NCI-H1694 (cell line): ENCODE measurements at places on chromosomes 7 and 10.

DNA sequence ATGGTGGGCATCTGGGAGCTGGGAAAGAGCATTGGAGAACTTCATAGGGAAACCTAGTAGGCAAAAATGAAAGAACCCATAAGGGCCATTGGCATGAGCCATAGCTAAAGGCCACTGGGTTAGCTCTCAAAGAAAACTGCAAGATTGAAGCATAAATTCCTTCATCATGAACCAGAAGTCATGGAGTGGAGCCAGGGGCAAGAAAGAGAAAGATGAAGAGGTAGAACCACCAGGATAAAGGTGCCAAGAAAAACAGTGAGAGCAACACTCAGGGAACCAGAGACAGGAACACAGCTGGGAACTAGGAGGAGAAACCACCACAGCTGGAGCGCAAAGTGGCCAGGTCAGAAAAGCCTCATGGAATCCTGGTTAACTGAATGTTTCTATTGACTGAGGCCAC, 11.5 kb upstream of the SGMS1 start:
- DNase-seq, result no peak

DNA sequence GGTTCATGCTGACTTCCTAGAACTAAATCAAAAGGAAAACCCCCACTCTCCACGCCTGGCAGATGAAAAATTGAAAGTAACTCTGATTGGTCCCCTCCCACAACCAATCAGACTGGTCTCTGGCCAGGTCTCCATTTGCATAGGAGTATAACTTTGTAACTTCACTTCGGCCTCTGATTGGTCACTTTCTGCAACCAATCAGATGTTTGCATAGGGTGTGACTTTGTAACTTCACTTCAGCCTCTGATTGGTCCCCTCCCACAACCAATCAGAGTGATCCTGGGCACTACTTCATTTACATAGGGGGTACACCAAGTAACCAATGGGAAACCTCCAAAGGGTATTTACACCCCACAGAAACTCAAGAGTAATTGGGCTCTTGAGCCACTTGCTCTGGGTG, 306.6 kb upstream of the PFKP start:
- no peak for DNase-seq

GRCh38 chr7:128734890-128735289, 4.3 kb upstream of the CALU start:
- DNase-seq, result no peak

DNA sequence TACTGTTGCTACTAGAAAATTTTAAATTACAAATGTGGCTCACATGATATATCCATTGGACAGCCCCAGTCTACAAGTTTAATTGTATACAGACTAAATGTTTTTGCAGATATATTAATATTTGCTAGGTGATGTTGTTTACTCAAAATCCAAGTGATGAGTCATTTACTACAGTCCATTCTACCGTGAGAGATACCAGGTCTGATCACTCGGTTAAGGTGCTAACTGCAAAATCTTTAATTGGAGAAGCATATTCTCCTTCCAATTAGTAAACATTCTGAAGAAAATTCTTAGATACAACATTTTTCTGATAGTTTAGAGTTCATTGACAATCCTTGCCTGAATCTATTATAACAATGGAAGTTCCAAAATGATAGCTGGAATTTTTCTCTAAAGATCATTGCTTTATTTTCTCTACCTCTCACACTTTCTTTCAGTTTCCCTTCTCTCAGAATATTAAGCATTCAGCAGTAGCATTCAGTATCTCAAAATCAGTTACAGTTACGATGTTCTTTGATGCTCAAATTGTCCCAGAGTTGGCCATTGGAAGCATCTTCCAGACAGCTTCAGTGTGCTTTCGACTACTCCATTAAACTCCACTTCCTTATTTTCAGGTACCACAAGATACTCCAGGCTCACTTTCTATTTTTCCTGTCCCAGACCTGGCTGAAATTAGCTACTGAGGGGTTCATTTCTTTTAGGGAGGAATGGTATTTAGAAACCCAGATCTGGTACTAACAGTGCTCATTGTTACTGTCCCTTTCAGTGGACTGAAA, 2.3 kb downstream of the ABCB1 start:
- no peak for DNase-seq

DNA sequence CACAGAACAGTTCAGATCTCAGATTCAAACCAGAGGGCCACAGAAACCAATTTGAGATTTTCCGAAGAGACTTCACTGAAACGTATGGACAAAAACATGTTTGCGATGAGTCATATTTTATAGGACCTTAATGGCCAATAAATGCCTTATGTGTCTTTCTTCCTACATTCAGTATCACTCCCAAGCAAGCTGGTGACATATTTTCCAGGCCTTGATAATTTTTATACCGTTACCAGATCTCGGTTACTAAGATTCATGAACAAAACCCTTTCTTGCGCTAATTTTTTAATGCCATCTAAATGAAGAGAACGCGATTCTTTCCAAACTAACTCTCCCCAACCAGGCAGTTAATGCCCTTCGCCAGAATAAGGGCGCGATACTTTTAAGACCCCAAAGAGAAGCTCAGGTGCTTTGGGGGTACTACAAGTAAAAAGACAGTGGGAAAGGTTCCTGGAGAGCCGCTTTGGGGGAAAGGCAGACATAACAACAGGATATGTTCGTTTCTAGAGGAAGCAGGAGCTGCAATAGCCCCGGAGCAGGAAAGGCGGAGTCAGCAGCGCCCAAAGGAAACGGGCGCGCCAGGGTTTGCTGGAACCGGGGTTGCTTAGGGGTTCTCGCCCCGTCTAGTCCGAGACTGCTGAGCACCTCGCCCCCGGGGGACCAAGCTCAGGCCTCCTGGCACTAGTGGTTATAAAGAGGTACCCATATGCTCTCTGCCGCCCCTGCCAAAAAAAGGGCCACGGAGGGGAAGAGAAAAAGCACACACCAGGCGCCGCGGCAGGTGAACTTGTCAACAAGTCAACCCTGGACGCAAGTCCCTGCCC, 884 bp downstream of the ICA1 start:
- peak; percentile 40 for DNase-seq

GRCh38 chr10:89207181-89207800, at the start of gene CH25H:
TSS of gene CH25H (minus strand) at chr10:89207317. CDS start at chr10:89207292, 25 bp downstream.
- DNase-seq, result peak; percentile 32

DNA sequence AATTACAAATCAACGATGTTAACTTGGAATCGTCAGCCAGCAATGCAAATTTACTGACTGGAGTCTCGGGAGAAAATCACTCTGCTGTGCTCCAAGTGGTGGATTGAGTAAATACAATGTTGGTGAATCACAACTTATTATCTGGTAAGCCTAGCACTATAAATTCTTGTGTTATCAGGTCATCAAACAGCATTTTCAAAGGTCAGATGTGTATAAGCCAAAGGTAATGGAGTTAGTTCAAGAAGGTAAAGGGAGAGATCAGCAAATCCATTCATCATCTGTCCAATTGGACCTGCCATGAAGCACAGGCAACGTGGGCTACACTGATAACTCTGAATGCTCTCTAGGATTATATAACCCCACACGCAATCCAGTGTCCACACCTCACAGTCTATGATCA, 13.9 kb downstream of the CUBN start:
- DNase-seq, result no peak

DNA sequence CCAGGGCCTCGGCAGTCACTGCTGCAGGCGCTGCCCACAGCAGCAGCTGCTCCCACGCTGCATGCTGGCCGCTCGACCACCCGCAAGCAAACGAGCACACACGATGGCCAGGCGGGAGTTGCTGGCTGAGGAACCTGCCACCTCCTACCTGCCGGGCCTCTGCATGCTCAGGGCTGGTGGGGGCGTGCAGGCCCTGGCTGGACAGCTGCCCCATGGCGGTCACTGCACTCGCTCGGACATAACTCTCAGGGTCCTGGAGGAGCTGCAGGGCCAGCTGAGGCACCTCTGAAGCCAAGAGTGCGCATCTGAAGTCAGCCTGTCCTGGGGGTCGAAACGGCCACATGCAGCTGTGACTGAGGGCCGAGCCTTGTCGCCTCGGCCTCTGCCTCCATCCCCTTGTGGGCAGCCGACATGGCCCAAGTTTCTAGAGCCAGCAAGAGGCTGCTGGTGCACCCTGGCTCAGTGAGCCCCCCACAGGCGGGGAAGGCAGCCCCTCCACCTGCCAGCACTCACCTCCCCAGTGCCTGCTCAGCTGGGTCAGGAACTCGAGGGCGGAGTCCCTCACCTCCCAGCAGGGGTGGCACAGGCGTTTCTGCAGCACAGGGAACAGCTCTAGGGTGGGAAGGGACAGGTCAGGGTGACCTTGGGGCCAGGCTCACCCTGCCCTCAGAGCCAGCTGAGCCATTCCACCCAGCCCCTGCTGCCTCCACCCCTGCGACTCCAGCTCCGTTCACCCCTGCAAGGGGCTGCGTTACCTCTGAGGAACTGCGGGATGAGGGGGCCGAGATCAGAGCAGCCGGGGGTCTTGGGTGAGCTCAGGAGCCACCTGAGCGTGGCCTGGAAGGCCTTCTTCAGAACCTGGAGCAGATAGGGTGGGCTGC, 16.1 kb downstream of the BRAT1 start:
- DNase-seq, result no peak
